ENCODE measurements at places on chromosomes 13 and 19.

GRCh38 chr13:40648841-40649240 lies 17.6 kb downstream of the FOXO1 start:
- DNase-seq: no peak

DNA sequence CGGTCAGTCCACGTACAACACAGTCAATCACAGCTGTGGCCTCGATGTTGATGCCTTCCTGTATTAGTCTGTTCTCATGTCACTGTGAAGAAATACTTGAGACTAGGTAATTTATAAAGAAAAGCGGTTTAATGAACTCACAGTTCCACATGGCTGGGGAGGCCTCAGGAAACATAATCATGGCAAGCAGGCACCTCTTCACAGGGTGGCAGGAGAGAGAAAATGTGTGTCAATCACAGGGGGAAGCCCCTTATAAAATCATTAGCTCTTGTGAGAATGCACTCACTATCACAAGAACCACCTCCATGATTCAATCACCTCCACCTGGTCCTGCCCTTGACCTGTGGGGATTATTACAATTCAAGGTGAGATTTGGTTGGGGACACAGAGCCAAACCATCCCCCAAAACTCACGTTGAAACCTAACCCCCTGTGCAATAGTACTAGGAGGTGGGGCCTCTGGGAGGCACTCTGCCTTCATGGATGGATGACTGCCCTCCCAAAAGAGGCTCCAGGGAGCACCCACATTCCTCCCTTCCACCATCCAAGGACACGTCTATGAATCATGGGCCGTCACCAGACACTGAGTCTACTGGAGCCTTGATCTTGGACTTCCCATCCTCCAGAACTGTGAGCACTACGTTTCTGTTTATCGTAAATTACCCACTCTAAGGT lies 2.3 kb upstream of the PROZ start:
- DNase-seq: no peak

DNA sequence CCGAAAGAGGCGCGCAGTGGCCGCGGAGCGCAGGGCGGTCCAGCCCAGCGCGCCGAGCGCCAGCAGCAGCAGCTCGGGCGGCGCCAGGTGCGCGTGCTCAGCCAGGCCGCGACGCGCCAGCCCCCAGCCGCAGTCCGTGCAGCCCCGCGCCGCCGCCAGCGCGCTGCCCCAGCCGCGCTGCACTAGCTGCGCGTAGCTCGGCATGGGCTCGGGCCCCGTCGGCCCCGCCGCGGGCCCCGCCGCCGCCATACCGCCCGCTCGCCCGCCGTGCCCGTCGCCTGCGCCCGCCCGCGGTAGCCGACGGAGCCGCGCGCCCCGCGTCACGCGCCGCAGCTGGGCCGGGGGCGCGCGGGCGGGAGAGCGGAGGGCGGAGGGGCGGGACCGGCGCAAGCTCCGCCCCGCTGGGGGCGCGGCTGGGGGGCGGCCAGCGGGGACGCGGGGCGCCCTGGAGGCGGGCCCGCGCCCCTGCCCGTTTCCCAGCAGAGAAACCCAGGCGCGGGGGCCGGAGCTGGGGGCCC lies at the start of gene CERS1:
CERS1 (minus strand) TSS at position 335 of the 518 bp plus-strand sequence; CDS start at position 249, 86 bp downstream.
- DNase-seq: peak; percentile 88

- no peak for DNase-seq
These were observed 245.3 kb upstream of the HTR2A start for GRCh38 chr13:47142105-47142504.

DNA sequence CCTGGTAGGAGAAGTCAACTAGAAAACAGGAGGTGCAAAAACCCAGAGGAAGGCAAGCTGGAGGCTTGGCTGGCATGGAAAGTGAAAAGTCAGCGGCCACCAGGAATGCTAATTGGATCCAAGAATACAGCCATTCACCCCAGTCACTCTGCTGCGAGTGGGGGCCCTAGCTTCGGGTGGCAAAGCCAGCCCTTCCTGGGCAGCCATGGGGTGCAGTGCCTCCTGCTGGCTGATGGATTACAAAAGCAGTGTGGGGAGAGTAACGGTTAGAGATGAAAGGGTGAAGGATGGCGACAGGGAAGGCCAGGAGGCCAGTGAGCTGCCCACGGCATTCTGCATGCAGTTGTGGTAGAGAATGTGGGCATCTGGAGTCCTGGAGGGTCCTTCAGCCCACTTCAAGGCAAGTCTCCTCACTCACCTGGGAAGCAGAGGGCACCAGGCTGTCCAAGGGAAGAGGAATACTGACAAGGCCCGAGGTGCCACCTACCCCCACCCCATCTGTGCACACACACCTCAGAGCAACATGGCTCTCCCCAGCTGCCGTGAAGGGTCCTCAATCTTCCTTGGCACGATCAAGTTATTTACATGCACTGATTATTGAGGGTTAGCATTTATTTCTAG lies 20.3 kb upstream of the EPHX3 start:
- no peak for DNase-seq

DNA sequence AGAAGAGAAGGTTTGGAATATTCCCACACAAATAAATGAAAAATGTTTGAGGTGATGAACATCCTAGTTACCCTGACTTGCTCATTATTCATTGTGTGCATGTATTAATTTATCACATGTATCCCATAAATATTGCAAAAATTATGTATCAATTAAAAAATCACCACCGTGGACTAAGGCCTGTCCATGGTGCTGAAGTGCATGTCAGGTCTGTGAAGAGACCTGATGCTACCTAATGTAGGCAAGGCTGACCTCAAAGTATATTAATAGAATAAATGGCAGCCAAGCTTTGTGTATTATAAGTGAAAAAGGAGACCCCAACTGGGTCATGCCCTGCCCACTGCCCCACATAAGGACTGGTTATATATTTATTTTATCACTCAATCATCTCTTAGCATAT lies 34.4 kb upstream of the ZNF835 start:
- DNase-seq: no peak

GRCh38 chr13:44764302-44764692 lies 188.2 kb upstream of the TSC22D1 start:
- no peak for DNase-seq
